GM03348 (cell line): ENCODE measurements at places on chromosomes 4 and X.

- no peak for DNase-seq
These were observed 558.2 kb upstream of the NDST4 start for GRCh38 chr4:115671581-115671980.

GRCh38 chr4:1241936-1242505 is 6.9 kb downstream of the CTBP1 start:
- no peak for DNase-seq

GRCh38 chr4:113744667-113745240 is 16.8 kb downstream of the CAMK2D start:
- no peak for DNase-seq

DNA sequence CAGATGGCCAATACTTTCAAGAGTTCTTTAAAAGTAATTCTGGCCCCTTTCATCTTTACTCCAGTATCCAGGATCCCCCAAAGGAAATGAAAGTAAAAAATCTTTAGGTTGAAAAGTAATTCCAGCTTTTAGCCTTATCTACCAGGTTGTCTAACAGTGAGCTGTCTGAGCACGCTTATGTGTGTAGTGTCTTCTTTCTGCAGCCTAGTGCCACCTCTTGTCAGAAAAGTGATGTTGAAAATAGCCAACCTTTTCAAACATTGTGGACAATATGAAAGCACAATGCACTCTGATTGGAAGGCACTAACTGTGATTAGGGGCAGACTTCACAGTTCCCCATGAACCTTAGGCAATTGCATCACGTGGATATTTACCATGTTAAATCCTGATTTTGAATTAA is 92.1 kb downstream of the RELL1 start:
- DNase-seq = no peak

- DNase-seq = peak; percentile 55
These were observed 378 bp upstream of the RPS6KA6 start for GRCh38 chrX:84188320-84188834.

- DNase-seq = no peak
These were observed 93.4 kb downstream of the SLC10A7 start for GRCh38 chr4:146428298-146428697.

GRCh38 chrX:86148024-86148511 is at the start of gene DACH2:
TSS of gene DACH2 (plus strand) at chrX:86148451.
- peak; percentile 83 for DNase-seq

- DNase-seq = no peak
These were observed 16.0 kb downstream of the CRLF2 start for GRCh38 chrX:1196436-1196835.

- DNase-seq = peak; percentile 5
These were observed 81.1 kb downstream of the FAM47B start for GRCh38 chrX:35023683-35024082.

DNA sequence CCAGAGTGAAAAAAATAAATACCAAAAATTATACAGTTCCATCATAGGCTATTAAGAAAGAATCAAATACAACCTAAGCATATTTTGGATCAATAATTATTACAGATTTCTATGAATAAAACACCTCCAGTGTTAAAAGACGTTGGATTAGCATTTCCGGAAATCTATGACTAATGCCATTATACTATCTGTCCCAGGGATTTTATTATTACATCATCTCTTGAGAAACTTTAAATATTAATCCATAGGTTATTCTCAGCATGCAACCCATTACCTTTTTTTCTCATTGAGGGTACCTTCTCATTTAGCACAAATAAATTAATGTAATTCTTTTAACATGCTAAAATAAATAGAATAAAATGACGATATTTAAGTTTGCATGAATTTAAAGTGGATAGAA is 44.6 kb downstream of the CXorf58 start:
- no peak for DNase-seq

- DNase-seq = no peak
These were observed 81.8 kb upstream of the TRPC5 start for GRCh38 chrX:112164420-112164819.

DNA sequence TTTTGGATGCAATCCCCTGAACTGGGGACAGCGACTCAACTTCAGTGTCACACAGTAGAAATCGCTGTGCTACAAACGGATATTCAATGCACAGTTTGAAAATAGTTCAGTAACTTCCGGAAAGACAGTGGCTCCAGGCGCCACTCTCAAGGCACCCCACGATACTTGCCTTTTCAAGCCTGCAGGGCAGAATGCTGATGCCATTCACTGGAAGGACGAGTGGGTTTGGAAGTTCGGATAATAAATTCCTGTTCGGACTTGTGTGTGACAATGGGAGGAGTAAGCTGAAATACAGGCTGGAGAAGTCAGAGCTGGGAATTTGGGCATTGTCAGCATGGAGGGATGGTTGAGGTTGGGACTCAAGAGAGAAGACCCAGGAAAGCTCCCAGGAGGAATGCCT is 64.3 kb upstream of the HELT start:
- no peak for DNase-seq

DNA sequence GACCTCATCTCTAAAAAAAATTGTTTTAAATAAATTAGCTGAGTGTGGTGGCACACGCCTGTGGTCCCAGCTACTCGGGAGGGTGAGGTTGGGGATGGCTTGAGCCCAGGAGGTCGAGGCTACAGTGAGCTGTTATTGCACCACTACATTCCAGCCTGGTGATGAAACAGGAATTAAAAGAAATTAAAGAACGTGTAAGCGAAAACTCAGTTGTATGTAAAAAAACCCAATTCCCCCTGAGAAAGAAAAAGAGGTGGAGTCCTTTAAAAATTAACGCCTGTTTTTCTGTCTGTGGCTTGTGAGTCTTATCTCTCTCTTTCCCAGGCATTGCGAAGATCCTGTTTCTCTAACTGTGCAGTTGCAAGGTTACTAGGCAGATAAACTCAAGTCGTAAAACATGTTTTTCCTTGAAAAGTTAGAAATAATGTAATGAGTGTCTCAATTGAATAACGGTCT is 22.1 kb downstream of the EPGN start:
- DNase-seq = no peak

- DNase-seq = no peak
These were observed 16.4 kb downstream of the SORCS2 start for GRCh38 chr4:7208509-7209451.

DNA sequence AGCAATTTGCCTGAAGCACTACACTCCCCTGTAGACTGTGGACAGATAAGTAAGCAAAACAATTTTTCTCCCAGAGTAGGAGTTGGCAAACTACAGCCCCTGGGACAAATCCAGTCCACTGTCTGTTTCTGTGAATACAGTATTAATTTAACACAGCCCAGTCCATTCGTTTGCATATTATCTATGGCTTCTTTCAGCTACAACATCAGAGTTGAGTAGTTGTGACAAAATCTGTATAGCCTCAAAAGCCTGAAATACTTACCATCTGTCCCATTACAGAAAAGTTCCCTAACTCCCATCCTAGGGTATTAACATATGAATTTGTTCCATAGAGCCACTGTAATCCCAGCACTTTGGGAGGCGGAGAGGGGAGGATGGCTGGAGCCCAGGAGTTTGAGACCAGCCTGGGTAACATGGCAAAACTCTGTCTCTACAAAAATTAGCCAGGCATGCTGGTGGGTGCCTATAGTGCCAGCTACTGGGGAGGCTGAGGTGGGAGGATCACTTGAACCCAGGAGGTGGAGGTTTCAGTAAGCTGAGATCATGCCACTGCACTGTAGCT is 53.0 kb downstream of the AMELX start:
- DNase-seq = no peak

- DNase-seq = no peak
These were observed 12.7 kb downstream of the RASSF6 start for GRCh38 chr4:73607375-73608033.

DNA sequence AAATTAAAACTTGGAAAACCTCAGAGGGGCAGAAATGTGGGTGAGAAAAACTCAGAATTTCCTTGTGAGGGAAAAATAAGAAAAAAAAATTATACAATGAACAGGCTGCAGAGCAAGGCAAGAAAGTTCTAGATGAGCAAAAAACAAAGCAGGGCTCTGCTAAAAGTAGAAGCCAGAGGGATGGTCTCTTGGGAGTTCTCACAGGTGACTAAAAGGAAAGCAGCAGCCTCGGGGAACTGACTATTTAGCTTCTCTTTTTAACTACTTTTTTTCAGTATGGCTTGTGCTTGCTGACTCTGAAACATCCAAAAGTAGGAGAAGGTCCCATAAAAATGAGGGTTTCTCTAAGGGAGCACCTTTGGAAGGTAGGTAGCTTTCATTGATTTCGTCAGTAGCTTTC is 36.4 kb downstream of the PCDH19 start:
- DNase-seq = no peak

DNA sequence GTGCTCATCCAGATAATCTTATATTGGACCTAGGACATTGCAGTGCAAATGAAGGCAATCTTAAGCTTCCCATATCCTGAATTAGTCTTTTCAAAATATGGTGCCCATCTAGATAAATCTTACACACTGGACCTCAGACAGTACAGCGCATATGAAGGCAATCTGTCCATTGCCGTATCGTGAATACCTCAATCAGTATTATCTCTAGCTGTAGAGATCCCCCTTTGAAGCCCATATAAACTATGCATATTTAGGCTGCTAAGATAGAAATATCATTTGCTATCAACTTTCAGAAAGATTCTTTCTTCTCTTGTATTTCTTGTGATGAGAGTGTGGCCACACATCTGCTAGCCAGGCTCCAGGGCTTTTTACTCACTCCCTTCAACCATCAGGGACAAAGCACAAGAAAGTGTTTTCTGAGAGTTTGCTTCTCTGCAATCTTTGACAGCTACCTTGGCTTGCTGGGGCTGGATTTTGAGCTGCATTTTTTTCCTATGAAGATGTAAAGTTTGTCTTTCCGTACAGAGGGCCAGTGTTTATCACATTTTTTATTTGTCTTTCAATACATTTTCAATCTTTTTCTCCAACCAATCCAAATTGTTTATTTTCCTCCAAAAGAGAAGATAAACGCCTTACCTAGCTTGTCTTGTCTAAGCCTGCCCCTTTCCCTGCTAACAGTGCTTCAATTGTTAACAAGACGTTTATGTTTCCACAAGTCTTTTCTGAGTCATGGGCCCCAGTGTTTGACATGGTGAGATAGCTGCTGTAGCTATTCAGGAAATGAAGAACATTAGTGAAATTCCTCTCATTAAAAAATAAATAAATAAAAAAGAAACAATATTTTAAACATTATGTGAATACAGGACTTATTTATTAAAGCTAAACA is 57.6 kb upstream of the FAT1 start:
- DNase-seq = no peak

- peak; percentile 62 for DNase-seq
These were observed 568 bp downstream of the NIPAL1 start for GRCh38 chr4:48017108-48017571.

- DNase-seq = no peak
These were observed 23.4 kb downstream of the SEPTIN6 start for GRCh38 chrX:119669424-119670037.

DNA sequence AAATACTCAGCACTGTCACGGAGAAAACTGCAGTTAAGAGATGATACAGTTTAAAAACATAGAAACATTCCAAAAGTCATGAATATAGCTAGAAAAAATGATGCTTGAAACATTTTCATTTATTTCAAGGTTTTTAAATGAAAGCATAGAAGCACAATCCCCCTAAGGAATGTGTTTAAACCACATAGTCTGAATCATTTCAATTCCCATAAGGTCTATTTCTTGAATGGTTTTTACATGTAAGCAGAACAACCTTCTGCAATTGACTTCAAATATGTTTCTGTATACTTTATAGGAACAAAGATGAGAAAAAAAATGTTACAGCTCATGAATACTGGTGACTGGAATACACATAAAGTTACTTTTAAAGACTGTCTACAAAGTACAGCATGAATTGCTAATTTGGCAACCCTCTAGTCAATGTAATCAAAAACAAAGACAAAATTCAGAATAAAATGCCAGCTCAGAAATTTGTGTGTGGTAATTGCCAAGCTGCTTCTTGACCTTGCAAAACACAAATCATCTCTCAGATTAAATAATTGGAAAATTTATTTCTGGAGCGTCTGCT is 886.4 kb upstream of the ADGRL3 start:
- no peak for DNase-seq

- peak; percentile 15 for DNase-seq
These were observed 167.6 kb downstream of the ARHGAP10 start for GRCh38 chr4:147899512-147899911.

DNA sequence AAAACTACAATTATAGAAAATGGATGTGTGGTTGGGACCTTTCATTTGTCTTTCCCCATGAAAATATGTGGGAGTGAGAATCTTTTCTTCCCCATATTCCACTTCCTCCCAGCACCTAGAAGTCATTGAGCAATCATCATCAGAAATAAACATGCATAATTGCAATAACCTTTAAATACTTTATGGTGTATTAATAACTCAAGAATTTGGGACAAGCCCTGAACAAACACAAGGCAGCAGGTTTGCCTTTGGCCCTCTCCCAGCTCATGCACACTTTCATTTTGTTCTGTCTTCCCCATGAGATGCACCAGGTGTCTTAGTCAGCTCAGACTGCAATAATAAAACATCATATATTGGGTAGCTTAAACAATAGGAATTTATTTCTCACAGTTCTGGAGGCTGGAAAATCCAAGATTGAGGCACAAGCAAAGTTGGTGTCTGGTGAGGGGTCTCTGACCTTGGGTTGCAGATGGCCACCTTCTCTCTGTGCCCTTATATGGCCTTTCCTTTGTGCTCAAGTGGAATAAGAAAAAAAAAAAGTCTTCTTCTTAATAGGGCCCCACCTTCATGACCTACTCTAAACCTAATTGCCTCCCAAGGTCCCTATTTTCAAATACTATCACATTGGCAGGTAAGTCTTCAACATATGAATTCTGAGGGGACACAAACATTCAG is 34.7 kb upstream of the TMEM184C start:
- DNase-seq = no peak

DNA sequence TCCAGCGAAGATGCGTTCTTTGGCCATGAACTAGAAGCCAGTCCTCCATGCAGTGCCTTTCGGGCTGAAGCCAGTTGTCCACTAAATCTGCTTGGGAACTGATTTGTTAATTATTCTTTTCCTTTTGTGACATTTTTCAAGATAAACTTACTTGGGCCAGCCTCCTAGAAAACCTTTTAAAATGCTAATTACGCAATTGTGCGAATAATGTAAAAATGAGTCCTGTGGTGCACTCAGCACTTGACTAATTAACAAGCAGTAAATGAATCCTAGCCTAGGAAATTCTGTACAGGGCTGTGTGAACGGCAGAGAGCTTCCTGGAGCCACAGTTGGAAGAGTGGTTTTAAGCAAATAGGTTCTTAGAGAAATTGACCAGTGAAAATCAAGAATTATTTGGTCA is 149.9 kb upstream of the SCML1 start:
- no peak for DNase-seq

DNA sequence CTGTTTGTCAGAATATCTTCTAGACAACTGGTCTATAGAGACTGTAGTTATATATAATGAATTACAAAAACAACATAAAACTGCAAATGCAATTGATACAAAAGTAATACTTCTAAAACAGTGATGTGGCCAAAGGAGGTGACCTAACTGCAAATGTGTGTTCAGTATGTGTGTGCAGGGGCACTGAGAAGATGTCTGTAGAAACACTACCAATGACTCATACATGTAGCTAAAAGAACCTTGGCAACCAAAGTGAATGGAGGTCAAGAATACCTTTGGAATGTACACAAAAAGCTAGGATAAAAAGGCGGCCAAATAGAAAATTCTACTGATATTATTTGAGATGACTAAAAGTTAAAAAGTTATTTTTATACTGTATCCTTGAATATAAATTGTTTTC is 261.8 kb downstream of the CAMK2D start:
- DNase-seq = peak; percentile 33
